ENCODE measurements at places on chromosomes 3 and 15.

DNA sequence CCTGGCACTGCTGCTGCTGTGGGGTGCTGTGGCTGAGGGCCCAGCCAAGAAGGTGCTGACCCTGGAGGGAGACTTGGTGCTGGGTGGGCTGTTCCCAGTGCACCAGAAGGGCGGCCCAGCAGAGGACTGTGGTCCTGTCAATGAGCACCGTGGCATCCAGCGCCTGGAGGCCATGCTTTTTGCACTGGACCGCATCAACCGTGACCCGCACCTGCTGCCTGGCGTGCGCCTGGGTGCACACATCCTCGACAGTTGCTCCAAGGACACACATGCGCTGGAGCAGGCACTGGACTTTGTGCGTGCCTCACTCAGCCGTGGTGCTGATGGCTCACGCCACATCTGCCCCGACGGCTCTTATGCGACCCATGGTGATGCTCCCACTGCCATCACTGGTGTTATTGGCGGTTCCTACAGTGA is 2.1 kb downstream of the GRM2 start:
- no peak for DNase-seq

DNA sequence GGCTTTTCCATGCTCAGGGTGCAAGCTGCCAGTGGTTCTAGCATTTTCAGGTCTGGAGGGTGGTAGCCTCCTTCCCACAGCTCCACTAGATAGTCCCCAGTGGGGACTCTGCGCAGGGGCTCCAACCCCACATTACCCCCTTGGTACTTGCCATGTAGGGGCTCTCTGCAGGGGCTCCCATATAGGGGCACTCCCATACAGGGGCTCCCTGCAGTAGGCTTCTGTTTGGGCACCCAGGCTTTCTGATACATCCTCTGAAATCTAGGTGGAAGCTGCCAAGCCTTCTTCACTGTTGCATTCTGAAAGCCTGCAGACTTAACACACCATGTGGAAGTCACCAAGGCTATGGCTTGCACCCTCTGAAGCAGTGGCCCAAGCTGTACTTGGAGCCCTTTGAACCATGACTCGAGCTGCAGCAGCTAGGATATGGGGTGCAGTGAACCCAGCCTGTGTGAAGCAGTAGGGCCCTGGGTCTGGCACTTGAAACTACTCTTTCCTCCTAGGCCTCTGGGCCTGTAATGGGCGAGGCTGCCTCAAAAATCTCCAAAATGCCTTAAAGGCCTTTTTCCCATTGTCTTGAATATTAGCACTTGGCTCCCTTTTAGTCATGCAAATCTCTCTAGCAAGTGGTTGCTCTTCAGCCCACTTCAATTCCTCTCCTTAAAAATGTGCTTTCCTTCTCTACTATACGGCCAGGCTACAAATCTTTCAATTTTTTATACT is 96.4 kb downstream of the TPRA1 start:
- DNase-seq: no peak

GRCh38 chr3:164791263-164791662 is 287.0 kb downstream of the SI start:
- DNase-seq: no peak

GRCh38 chr15:47398132-47398531 is 319.2 kb upstream of the SEMA6D start:
- DNase-seq: no peak

DNA sequence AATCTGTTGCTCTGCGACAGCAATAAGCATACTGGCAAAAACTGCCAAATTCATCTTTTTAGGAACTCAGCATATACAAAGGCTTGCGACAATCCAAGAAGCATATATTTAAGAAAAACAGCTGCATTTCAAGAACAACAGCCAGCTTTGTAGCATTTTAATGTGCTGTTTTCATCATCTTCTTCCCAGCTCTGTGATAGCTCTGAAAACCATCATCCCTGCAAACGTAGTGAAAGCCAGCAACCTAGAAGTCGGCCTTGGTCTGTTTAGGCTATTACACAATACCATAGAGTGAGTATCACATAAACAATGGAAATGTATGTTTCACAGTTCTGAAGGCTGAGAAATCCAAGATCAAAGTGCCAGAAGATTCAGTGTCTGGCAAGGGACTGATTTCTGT is 187.5 kb downstream of the NAALADL2 start:
- DNase-seq: no peak

- DNase-seq: no peak
Measured at GRCh38 chr15:65712415-65712814, 79.7 kb downstream of the DENND4A start.

Measured in M059J (cell line).